Suppressor macrophage treated with lipopolysaccharide for 1 hour (primary cell): ENCODE measurements at places on chromosomes 7 and 10.

DNA sequence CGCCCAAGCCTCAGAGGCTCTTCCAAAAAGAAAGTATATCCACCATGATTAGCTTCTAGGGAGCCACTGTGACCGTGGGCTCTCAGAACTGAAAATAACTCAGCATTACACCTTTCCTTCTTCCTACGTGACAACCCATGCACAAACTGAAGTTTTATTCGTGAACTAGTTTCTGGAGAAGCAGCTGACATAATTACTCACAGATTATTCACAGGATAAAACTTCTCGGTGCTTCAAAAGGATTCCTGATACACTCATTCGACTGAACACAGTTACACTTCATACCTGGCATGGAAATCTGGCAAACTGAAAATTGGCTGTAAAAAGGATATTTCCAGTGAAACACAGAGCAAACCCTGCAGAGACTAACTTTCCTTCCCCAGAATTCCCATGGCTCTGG is 139.2 kb upstream of the PTER start:
- no peak for DNase-seq

DNA sequence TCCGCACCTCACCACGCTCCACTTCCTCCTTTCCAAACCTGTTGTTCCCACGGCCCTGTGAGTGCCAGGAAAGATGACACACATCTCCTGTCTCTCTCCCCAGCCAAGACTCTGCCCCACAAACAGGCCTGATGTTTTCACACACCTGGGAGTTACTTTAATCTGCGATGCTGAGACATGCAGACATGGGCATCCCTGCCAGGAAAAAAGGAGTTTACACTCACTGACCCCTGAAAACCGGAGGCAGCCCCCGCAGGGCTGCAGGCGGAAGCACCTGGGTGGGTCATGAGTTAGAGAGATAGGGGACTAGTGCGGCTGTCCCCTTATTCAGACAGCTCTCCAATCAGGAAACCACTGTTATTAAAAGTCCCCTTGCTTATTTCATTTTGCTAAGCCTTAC is 106.4 kb upstream of the CARD11 start:
- DNase-seq: no peak

- DNase-seq: no peak
Measured at GRCh38 chr10:101938305-101939007, 94.9 kb upstream of the KCNIP2 start.

DNA sequence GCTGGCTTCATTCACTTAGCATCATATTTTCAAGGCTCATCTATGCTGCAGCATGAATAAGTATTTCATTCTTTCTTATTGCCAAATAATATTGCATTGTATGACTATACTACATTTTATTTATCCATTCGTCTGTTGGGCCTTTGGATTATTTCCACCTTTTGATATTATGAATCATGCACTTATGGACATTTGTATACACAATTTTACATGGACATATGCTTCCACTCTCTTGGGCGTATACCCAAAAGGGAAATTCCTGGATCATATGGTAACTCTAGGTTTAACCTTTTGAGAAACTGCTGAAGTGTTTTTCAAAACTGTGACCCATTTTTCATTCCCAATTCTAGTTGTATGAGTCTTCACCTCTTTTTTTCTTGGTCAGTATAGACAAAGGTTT is 80.3 kb upstream of the GNAI1 start:
- no peak for DNase-seq

DNA sequence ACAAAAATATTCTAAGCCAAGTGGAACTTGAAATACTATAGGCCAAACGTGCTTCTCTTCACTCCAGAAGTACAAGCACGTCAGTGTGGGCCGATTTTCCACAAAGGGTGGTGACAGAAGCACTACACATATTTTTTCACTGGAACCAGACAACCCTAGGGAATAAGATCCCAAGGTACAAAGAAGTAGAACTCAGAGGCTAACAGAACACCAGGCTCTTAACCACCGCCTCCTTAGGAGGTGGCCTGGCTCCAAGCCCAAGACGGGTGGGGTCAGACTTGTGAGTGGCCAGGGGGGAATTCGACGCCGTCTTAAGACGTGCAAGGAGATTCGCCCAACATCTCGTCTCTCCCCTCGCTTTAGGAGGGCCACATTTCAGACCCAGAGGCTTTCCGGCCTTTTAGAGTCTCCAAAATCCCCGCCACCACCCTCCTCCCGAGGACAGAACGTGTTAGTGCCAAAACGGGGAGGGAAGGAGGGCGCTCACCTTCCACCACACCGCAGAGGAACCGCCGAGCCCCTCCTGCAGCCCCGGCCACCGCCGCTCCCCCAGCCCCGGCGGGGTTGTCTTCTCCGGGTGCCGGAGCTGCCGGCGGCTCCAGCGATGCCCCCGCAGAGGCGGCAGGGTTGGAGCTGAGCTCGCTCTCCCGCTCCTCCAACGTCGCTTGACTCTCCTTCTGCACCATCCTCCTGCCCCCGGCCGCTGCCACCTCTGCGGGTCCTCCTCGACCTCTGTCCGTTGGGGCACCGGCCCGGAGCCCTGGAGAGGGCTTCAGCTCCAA is 716 bp downstream of the OGA start:
- no peak for DNase-seq

GRCh38 chr7:29193316-29194205 is 1.0 kb upstream of the CHN2 start:
- DNase-seq: no peak

DNA sequence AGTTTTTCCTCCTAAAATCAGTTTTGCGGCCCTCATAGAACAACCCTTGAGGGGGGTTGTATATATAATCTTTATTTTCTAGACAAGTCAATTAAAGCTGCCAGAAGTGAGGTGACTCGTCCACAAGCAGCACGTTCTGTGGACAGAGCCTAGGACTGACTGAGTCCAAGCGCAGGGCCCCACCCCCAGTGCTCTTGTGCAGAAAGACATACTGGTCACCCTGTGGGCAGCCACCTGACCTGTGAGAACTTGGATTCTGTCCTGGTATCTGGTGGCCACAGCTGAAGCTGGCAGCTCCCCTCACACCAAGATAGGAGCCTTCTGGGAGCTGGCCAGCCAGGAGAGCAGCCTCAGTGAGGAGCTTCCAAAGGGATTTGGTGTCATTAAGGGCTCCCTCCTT is 89.3 kb downstream of the GRK5 start:
- no peak for DNase-seq
